ENCODE measurements at places on chromosomes 2 and 18.
A peak's percentile ranks its signal among the peaks of the same experiment; 100 is the strongest.

GRCh38 chr2:101684313-101684712 is 13.2 kb upstream of the MAP4K4 start:
- no peak for DNase-seq

- peak; percentile 51 for DNase-seq
Measured at GRCh38 chr18:26653943-26654615, 105.7 kb upstream of the KCTD1 start.

- DNase-seq: no peak
Measured at GRCh38 chr2:85806358-85807118, 52.7 kb downstream of the ATOH8 start.

- peak; percentile 46 for DNase-seq
Measured at GRCh38 chr2:10161961-10162441, 39.5 kb downstream of the RRM2 start.

- DNase-seq: no peak
Measured at GRCh38 chr2:60818272-60818671, 62.2 kb downstream of the PAPOLG start.

DNA sequence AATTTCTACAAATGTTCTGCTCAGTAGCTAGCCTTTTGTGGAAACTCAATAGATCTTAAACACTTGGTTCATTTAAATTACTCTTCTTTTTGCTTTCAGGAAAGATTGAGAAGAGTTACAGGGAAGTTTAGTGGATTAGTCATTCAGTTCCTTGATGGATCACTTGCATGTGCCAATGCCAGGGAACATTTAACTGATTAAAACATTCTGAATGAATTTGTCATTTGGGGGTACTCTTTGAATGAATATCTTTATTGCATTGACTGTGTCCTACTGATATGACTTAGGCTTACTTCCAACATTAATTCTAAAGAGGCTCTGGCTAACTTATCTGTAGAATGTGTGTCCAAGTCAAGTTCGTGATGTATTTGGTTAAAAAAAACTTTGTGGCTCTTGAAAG is 199.8 kb downstream of the PLCL1 start:
- no peak for DNase-seq

DNA sequence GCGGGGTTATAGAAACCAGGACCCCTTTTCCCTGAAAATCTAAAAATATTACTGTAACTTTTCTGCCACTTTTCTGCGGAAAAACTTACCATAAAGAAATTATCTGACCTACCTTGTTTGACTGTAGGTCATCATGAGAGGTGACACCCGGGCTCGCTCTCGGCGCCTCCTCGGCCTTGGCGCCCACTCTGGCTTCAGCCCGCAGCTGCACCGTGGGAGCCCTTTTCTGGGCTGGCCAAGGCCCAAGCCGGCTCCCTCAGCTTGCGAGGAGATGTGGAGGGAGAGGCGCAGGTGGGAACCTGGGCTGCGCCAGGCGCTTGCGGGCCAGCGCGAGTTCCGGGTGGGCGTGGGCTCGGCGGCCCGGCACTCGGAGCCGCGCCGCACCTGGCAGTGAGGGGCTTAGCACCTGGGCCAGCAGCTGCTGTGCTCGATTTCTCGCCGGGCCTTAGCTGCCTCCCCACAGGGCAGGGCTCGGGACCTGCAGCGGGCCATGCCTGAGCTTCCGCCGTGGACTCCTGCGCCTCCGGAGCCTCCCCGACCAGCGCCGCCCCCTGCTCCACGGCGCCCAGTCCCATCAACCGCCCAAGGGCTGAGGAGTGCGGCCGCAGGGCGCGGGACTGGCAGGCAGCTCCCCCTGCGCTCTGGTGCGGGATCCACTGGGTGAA is 107.7 kb upstream of the DNAJC10 start:
- DNase-seq: no peak

DNA sequence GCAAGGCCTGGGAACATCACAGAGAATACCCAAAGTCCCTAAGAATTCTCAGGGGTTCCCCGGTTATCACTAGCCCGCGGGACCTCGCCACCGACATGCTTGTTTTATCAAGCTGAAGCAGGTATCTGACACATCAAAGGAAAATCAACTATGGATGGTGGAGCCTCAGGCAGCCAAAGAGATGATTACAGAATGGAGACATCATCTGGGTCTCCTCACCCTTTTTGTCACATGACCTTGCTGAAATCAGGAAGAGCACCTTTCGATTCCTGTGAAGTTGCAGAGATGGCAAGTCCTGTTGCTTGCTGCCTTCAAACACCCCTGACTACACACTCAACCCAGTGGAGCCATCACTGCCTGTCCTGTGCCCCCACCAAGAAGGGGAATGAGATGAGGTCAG is 19.2 kb upstream of the CAB39 start:
- no peak for DNase-seq

- no peak for DNase-seq
Measured at GRCh38 chr2:199018826-199019225, 438.9 kb downstream of the SATB2 start.

- no peak for DNase-seq
Measured at GRCh38 chr2:172216477-172216876, 113.8 kb upstream of the DLX2 start.

DNA sequence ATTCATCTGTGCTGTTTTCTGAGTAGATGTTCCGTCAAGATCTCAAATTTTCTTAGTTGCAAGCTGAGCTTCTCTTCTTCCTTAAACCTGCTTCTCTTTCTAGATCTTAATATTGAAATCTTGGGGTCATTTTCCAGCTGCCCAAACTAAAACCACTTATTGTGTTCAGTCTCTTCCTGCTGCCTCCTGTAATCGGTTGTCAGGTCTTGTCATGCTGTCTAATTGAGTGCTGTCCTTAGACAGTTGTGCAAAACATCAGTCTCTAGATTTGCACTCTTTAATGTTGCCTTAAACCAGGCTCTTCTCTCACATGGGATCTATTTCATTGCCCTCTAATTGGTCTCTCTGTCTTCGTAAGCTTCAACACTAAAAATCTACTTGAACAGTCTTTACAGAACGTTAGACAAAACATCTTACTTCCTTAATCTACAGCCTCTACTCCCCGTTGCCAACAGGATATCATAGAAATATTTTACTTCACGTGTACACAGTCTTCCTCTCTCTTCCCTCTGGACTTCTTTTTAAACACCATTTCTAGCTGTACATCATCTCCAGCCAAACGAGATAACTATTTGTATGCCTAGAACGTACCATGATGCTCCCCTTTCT is 34.9 kb downstream of the GPD2 start:
- DNase-seq: no peak

- no peak for DNase-seq
Measured at GRCh38 chr18:31587529-31587928, 4.1 kb upstream of the TTR start.

DNA sequence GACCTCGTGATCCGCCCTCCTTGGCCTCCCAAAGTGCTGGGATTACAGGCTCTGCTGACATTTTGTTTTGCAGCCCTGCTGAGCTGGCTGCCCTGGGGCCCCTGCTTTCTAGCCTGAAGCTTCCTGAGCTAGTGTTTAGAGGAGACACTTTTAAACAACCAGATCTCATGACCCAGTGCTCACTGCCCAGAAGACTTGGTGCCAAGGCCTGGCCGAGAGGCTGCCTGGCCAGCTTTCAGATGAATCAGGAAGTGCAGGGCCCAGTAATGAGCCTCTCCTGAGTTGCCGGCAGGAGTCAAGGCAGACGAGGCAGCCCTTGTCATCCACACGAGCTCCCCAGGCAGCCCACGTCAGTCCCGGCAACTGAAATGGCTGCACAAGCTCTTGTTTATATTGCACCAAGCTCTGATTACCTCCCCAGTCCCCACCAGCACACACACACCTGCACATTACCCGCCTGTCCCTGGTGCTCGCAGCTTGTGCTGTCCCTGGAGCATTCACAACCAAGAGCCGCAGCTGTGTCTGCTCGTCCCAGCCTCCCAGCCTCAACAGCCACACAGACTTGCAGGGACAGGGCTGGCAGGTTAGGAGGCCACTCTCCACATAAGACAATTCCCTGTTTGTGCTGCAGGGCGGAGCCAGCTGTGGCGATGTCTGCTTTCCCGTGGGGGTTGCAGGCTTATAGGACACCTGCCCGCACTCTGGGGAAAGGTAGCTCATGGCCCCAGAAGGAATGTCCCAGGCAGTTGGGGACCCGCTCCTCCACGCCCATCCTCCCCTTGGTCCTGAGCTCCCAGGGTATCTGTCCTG is 331.2 kb upstream of the MYT1L start:
- DNase-seq: peak; percentile 76

GRCh38 chr2:212931271-212931670 is 220.1 kb downstream of the IKZF2 start:
- DNase-seq: no peak

All from NCI-H69 (cell line).